Bone marrow (tissue), 2 donors: ENCODE measurements at places on chromosomes 1 and 21.

DNA sequence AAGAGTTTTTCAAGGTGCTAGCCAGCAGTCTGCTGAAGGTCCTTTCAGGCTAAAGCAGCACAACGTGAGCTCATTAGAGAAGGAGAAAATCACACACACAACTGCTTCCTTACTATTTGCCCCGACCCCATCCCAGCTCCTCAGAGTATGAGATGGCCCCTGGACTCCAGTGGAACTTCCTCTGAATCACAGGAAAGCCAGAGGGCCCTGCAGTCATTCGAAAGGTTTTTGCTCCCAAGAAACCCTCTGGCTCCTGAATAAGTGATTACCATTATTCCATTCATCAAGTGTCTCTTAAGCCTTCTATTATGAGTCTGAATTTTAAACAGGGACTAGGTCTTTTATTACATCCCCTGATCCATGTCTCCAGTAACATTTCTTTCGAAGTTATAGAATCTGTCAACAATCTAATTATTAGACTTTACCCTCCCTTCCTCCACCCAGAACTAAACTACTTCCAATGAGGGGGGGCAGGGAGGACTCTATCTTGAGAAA, 14.6 kb downstream of the SIPA1L2 start:
- DNase-seq, result no peak

GRCh38 chr1:173963477-173963876, 46.4 kb upstream of the SERPINC1 start:
- no peak for DNase-seq

- no peak for DNase-seq
These were observed 274.3 kb downstream of the USP25 start for GRCh38 chr21:16004086-16004485.

DNA sequence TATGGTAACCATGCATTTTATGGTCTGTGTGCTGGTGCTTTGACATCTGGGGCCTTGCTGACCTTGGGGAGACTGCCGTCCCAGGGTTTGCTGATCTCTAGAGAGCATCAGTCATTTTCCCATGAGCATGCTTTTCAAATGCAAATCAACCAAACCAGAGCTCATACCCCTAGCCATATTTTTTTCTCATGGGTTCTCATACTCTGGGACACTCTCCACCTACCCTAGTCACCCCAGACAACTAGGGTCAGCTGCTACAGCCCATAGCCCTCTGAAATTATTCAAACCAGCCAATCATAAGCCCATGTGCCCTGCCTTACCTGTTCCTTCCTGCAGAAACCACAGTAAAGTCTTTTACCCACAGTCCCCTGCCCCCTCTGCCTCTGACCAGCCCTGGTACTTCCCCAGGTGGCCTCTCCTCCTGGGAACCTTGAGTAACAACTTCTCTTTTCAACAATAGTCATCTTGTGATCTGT, 132.0 kb downstream of the MAP3K21 start:
- no peak for DNase-seq

GRCh38 chr1:25609921-25610320, 6.7 kb upstream of the MAN1C1 start:
- DNase-seq, result no peak

DNA sequence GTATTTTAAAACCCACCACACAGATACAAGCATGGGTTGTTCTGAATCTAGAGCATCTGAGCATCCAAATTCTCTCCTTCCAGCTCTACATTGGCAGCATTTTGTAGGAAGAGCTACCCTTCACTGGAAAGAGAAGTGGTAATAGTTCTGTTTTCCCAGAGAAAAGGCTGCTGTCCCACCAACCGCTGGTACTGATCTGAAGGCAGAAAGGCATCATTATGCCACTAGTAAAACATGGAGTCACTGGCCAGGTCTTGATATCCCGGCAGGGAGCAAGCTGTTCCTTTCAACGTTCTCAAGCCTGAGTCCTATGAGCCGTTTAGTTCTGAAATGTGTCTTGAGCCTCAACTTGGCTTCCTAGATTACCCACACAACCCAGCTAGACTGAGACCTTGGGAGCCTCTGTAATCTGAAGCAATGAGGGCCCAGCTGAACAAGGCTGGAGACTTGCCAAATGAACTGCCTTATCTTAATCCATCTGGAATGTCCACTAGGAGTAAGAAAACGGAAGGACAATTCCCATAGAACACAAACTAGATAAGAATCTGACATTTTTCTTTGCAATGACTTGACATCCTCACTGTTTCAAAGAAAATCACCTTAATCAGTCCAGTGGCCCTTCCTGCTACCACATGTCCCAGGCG, 116.8 kb downstream of the KCNH1 start:
- no peak for DNase-seq

DNA sequence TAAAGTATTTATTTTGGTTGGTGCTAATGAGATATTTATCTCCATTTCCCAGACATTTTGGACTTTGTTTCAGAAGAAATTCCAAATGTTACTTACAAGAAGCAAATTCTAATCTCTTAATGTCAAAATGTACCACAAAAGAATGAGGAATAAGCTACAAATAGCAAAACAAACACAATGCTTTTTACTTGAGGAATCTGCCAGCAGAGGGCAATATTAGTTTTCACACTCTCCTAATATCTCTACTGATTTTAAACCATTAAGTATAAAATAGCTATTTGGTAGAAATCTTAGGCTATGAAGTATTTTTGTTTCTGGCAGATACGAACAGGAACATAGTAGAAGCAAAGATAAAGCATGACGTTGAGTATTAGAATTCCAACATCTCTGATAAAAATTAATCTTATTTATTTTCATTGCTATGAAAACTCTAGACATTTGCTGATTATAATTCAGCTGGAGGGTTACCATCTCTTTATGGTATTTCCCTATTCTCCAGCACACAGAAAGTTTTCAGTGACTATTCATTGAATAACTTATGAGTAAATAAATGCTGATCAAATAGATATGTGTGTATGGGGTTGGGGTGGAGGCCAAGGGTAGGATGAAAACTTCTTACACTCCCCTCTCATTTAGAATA, 13.4 kb upstream of the HMCN1 start:
- no peak for DNase-seq

DNA sequence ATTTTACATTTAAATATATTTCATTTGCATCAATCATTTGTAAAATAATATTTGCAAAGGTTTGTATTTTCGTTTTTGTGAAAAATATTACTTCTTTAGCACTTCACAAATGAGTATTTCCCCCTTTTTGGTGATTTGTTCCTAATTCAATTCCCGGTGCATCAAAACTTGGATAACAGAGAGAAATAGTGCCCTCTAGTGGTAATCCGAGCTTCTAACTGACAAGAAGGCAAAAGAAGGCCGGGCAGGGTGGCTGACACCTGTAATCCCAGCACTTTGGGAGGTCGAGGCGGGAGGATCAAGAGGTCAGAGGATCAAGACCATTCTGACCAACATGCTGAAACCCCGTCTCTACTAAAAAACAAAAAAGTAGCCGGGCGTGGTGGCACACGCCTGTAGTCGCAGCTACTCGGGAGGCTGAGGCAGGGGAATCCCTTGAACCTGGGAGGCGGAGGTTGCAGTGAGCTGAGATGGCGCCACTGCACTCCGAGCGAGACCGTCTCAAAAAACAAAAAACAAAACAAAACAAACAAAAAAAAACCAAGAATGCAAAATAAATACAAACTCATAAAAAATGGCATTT, 137.7 kb downstream of the COL11A1 start:
- DNase-seq, result no peak
